ENCODE measurements at places on chromosomes 16 and 17.

DNA sequence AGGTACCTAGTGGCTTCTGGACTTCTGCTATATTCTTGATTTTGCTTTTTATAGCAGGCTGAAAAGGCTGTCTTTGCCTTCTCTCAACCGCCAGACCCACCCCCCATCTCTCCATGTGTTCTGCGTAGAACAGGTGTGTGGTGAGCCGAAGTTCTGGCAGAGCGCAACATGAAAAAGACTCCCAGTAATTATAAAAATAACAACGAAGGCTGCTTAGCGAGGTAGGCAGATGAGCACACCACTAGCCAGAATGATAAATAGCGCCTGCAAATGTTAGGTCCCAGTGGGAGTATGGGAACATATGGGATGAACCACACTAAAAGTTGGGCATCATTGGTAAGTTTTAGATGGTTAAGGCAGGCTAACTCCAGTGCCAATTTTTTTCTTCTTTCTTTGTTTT lies 14.0 kb upstream of the RBFOX1 start:
- H3K4me3 ChIP-seq = no peak overlapping the region
- H3K27me3 ChIP-seq = peaks cover 6% of the 10 kb centered on the region
- DNase-seq = no peak
- H3K4me1 ChIP-seq = peaks cover 6% of the 10 kb centered on the region
- no peaks in the 10 kb centered on the region for H3K36me3 ChIP-seq
- no peak overlapping the region for H3K27ac ChIP-seq

GRCh38 chr17:28711723-28712031 lies at the start of gene PROCA1:
Gene PROCA1, minus strand, starts transcription at chr17:28711888. Its CDS starts 228 bp downstream, at chr17:28711660.
- H3K4me3 ChIP-seq = peak within 1 kb of the TSS; percentile 97
- H3K4me1 ChIP-seq = peaks cover 20% of the 10 kb centered on the region
- peaks cover 21% of the 10 kb centered on the region for H3K36me3 ChIP-seq
- H3K27ac ChIP-seq = peak within 1 kb of the TSS; percentile 97

DNA sequence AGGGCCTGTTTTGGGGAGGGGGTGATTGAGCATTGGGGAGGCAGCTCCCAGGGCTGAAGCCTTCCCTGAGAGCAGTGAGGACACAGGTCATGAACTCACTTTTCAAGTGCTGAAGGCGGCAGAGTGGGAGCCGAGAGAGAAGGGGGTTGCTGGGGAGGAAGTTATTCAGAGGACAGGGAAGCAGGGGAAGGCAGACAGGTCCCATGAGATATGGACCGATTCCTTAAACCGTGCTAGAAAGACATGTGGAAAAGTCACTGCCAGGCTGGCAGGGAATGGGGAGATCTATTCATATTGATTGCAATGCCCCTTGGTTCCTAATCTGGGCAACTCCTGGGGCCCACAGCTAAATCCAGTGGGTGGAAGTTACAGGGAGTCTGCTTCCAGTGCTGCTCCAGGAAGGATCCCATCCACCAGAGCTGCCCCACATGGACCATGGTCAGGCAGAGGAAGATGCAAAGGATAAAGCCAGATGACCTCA lies 1.1 kb downstream of the CCL4 start:
- H3K27ac ChIP-seq = no peak overlapping the region
- no peak for DNase-seq
- H3K27me3 ChIP-seq = peaks cover 20% of the 10 kb centered on the region

- no peak for DNase-seq
- no peak overlapping the region for H3K27ac ChIP-seq
- H3K36me3 ChIP-seq = peaks cover 35% of the 10 kb centered on the region
- no peak overlapping the region for H3K4me3 ChIP-seq
- no peaks in the 10 kb centered on the region for H3K27me3 ChIP-seq
These were observed 6.6 kb downstream of the NARF start for GRCh38 chr17:82465023-82465603.

GRCh38 chr16:84120023-84120422 lies 3.3 kb upstream of the MBTPS1 start:
- no peak overlapping the region for H3K27ac ChIP-seq
- peak overlapping the region; percentile 39 for H3K4me3 ChIP-seq
- H3K4me1 ChIP-seq = peaks cover 10% of the 10 kb centered on the region
- no peaks in the 10 kb centered on the region for H3K27me3 ChIP-seq
- DNase-seq = no peak
- peaks cover 16% of the 10 kb centered on the region for H3K36me3 ChIP-seq

DNA sequence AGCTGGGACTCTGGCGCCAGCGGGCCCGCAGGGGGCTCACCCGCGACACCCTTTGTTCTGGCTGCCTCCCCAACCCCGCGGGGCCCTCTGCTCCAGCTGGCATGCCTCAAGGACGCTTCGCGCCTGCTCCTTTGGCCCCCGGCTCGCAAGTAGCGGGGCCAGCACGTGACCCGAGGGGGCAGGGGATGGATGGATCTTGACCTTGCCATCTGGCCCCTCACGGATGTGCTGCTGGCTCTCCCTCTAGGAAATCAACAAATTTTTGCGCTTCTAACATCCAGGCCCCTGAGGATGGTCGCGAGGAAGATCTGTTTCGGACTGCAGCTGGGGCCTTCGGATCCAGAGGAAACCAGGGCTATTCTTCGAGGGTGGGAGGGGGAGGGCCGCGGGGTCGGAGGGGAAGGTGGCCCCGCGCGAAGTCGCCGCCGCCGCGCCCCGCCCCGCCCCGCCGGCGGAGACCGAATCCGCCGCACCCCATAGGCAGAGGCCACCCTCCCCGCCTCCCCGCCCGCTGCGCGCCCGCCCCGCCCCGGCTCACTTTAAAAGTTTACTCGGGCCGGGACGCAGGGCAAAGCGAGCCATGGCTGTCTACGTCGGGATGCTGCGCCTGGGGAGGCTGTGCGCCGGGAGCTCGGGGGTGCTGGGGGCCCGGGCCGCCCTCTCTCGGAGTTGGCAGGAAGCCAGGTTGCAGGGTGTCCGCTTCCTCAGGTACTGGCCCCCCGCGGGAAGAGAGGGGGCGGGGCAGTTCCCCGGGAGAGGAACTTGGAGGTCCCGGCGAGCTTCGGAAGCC lies at the start of gene ACSF2:
ACSF2 (plus strand) TSS at position 537 of the 790 bp plus-strand sequence; CDS start at position 581, 44 bp downstream.
- H3K27ac ChIP-seq = peak within 1 kb of the TSS; percentile 95
- no peaks in the 10 kb centered on the region for H3K27me3 ChIP-seq
- peak within 1 kb of the TSS; percentile 91 for H3K4me3 ChIP-seq
- peaks cover 46% of the 10 kb centered on the region for H3K4me1 ChIP-seq
- DNase-seq = peak; percentile 74

DNA sequence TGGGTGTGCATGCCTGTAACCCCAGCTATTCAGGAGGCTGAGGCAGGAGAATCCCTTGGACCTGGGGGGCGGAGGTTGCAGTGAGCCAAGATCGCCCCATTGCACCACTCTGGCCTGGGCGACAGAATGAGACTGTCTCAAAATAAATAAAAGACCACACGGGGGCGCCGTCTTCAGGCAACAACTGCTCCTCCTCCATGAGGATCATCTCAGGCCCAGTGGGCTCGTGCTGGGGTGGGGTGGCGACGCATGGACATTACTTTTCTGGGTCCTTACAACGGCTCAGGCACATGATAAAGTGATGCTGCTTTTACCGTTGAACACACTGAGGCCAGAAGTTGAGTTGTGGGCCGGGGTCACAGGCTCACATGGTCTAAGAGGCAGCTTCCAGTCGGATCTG lies 56.2 kb downstream of the PRMT7 start:
- no peaks in the 10 kb centered on the region for H3K27me3 ChIP-seq
- H3K4me1 ChIP-seq = peaks cover 19% of the 10 kb centered on the region
- DNase-seq = no peak
- peak overlapping the region; percentile 11 for H3K27ac ChIP-seq

DNA sequence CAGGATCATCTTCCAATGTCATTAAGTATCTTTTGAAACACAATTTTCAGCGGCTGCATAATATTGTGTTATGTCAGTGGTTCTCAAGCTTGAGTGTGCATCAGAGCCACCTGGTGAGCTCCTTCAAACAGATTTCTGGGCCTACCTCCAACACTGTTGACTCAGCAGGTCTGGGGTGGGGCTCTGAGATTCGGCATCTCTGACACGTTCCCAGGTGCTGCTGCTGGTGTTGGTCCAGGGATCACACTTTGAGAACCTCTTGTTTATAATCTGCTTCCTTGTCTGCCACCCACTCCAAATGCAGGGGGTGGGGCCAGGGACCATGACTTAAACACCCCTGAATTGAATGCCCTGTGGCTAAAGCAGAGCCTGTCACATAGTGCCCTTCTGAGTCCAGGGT lies 73.8 kb upstream of the HNF1B start:
- peaks cover 4% of the 10 kb centered on the region for H3K4me1 ChIP-seq
- no peak overlapping the region for H3K4me3 ChIP-seq
- no peaks in the 10 kb centered on the region for H3K36me3 ChIP-seq

GRCh38 chr16:88566158-88566557 lies 4.0 kb upstream of the ZC3H18 start:
- no peak overlapping the region for H3K27ac ChIP-seq
- no peak overlapping the region for H3K4me3 ChIP-seq
- H3K4me1 ChIP-seq = peaks cover 9% of the 10 kb centered on the region
- H3K27me3 ChIP-seq = peaks cover 3% of the 10 kb centered on the region
- DNase-seq = no peak

- H3K27me3 ChIP-seq = no peaks in the 10 kb centered on the region
- H3K36me3 ChIP-seq = peaks cover 11% of the 10 kb centered on the region
- DNase-seq = no peak
- no peak overlapping the region for H3K4me3 ChIP-seq
These were observed 21.5 kb downstream of the DCAF7 start for GRCh38 chr17:63571632-63572310.

DNA sequence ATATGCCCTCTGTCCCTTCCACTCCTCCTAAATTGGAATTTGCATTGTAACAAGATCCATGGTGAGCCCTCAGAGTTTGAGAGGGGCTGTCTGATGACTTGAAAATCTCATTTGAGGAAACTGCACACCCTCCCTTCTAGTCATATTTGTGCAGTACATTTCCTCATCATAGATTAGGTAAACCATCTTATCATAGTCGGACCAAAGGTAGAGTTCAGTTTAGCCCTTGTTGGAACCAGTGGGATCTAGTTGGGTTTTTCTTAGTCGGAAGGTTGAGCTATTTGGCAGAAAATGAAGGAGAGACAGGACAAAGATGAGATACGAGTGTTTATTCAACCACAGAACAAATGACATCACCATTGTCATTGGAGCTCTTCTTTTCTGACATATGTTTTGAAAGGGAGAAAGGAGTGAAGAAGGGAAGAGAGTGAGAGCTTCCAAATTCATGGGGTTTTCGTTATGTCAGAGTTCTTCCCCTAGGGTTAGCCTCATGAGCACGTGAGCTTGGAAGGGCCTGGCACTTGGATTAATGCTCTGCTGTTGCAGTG lies 15.8 kb upstream of the KRT20 start:
- H3K36me3 ChIP-seq = peaks cover 4% of the 10 kb centered on the region
- peaks cover 18% of the 10 kb centered on the region for H3K4me1 ChIP-seq
- H3K27ac ChIP-seq = peak overlapping the region; percentile 70

DNA sequence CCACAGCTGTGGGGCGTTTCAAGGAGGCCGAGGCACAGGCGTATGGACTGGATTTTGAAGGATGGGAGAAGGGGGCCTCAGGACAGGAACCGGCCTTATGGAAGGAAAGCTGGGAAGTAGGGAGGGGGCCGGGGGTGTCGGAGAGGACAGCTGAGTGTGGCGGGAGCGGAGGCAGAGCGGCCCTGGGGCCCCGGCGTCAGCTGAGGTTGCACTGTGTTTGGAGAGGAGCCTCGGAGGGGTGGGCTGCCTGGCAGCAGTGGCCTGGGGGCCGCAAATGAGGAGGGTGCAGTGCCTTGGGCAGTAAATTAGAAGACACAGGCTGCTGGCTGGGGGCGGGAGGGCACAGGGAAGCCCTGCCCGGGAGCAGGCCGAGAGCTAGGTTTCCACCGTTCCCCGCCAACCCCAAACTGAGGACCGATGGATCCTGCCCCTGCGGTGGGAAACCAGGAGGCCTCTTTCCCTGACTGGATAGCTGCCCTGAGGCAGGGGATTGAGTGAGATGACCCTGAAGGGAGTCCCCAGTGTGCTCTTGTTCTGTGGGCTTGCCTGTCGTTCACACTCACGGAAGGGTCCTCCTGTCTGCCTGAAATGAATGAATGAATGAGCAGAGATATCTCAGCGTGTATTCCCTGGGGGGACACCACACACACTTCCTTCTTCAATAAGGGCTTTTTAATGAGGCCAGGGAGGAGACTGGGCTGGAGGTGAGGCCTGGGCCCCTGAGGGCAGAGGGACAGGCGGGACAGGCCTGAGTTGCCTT lies 18.4 kb downstream of the FOXJ1 start:
- H3K36me3 ChIP-seq = no peaks in the 10 kb centered on the region
- H3K4me1 ChIP-seq = peaks cover 9% of the 10 kb centered on the region
- no peak overlapping the region for H3K27ac ChIP-seq
- no peaks in the 10 kb centered on the region for H3K27me3 ChIP-seq

DNA sequence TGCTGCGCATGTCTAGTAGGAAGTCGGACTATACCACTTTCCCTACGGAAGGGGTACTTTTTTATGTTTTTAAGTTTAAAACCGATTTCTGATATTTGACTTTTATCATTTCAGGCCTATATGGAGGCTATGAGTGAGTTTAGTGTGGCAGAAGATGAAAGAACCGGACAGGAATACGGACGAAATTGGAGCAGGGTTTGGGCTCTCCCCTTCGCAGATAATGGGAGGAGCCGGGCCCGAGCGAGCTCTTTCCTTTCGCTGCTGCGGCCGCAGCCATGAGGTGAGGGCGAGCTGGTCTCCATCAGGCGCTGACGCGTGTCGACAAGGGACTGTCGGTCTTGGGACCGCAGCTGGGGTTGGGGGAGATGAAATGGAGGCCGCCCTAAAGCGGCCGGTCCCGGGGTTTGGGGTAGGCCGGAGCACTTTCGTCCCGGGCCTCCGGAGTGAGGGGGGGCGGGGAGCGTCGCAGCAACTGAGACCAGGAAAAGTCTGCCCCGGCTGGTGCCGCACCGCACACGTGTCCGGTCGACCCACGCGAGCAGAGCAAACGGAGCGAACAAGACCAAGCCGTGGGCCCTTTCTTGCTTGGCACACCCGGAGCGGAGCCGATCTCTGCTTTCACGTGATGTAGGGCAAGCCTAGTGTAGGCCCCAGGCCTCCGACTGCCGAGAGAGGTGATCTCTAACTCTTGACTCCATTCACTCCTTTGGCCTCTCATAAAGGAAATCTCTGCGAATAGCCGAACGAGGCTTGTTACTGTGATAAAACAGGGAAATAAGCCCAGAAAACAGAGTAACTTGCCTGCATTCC lies at the start of gene RPL19:
RPL19 (plus strand) TSS at position 214 of the 810 bp plus-strand sequence; CDS start at position 276, 62 bp downstream.
- H3K4me3 ChIP-seq = peak within 1 kb of the TSS; percentile 92
- H3K27ac ChIP-seq = peak within 1 kb of the TSS; percentile 98
- H3K36me3 ChIP-seq = peaks cover 18% of the 10 kb centered on the region
- peaks cover 20% of the 10 kb centered on the region for H3K4me1 ChIP-seq
- no peak for DNase-seq

- peaks cover 5% of the 10 kb centered on the region for H3K4me1 ChIP-seq
- DNase-seq = no peak
- no peaks in the 10 kb centered on the region for H3K36me3 ChIP-seq
- no peaks in the 10 kb centered on the region for H3K27me3 ChIP-seq
These were observed 72.8 kb upstream of the ATF7IP2 start for GRCh38 chr16:10312784-10313724.

DNA sequence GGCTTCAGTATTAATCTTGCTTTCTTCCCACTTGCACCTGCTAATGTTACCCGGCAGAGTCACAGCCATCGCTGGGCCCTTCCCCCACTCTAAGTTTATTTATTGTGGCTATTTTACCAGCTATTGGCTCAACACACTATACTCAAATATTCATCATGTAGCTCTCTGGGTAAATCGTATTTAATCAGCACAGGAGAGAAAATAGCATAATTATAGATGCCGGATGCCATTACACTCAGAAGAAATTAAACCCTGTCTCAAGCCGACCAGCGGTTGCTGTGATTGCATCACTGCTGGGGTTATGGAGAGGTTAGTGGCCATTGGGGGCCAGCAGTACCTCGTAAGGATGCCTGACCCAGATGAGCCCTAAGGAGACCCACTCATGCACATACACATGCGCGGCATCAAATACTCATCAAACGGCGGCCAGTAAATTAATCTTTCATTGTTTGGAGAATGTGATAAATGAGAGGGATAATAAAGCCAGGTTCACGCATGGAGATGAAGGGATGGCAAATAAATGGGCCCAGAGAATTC lies 269.5 kb upstream of the ZFHX3 start:
- peaks cover 3% of the 10 kb centered on the region for H3K36me3 ChIP-seq
- peaks cover 19% of the 10 kb centered on the region for H3K4me1 ChIP-seq
- no peak overlapping the region for H3K27ac ChIP-seq
- DNase-seq = no peak
